ENCODE measurements at places on chromosomes 16 and 17. TPM values are rescaled to one million over a fixed set of nuclear protein-coding genes. Genes with fewer than 3 reads are reported as not detected.

Gene UBALD2
- 22.7 TPM for total RNA-seq

Gene PITPNM3
- total RNA-seq = 0.57 TPM

Gene SHMT1
- 2.3 TPM for total RNA-seq

Gene ZBTB4
- 69.4 TPM for total RNA-seq

Gene BPTF
- total RNA-seq = 72.9 TPM

Gene CMTM2
- 1.3 TPM for total RNA-seq

Gene TP53TG3B
- total RNA-seq = not detected

Gene LPO
- not detected for total RNA-seq

Gene TLCD3B
- not detected for total RNA-seq

DNA sequence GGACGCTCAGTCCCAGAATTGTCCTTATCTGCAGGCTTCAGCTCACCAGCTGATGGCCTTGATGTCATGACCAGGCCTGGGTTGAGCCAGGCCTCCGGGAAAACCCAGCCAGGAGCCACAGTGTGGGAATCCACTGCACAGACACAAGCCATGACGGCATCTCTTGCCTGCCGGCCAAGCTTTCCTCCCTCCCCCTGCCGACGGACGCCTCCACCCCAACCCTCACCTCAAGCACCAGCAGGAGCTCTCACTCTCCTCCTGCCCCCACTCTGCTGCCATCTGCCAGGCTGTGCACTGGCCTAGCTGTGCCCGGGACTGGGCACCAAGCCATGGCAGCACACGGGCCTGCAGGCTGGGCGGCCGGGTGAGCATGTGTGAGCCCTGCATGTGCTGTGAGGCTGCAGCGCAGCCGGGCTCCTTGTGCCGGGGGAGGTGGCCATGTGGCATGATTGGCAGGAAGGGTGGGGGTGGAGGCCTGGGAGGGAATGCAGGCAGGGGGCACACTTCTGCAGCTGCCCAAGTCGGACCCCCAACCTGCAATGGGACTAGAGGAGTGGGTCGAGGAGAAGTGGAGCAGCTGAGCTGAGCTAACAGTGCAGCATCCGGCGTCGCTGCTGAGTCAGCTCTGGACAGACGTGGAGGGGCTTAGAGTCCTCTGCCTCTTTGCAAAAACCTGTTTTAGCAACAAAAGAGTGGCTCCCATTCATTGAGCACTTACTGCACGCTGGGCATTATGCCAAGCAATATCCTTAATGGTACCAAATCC lies 268.5 kb downstream of the CBLN1 start:
- peak; percentile 90 for DNase-seq

DNA sequence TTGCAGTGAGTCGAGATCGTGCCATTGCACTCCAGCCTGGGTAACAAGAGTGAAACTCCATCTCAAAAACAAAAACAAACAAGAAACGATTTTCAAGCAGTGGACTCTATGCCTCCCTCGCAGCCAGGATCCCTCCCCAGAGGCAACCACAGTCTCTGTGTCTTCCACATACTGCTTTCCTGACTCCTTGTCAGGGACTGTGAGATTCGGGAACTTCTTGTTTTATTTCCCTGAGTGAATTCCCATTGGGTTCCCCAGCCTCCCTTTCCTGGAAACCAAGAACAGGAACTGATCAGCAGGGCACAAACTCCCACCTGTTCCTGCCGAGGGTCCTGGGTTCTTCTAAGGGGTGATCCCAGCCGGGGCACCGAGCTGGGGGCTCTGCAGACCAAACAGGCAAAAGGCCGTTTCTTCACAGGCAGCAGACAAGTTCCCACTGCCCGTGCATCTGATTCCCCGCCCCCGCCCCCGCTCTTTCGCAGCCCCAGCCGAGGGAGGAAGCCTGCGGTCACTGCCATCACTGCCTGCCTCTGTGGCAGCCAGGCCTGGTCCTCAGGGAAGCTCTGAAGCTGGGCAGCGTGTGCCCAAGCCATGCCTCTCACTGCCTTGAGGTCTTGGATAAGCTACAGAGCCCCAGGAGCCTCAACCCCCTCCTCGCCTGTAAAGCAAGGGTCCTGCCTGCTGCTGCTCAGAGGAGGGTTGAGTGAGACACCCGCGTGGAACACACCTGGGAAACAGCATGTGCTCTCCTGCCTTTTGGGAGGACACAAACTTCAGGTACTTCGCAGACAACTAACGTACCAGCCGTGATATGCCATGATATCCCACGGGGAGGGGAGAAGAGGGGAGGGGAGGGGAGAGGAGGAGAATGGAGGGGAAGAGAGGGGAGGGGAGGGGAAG lies 5.5 kb upstream of the PIEZO1 start:
- peak; percentile 90 for DNase-seq

DNA sequence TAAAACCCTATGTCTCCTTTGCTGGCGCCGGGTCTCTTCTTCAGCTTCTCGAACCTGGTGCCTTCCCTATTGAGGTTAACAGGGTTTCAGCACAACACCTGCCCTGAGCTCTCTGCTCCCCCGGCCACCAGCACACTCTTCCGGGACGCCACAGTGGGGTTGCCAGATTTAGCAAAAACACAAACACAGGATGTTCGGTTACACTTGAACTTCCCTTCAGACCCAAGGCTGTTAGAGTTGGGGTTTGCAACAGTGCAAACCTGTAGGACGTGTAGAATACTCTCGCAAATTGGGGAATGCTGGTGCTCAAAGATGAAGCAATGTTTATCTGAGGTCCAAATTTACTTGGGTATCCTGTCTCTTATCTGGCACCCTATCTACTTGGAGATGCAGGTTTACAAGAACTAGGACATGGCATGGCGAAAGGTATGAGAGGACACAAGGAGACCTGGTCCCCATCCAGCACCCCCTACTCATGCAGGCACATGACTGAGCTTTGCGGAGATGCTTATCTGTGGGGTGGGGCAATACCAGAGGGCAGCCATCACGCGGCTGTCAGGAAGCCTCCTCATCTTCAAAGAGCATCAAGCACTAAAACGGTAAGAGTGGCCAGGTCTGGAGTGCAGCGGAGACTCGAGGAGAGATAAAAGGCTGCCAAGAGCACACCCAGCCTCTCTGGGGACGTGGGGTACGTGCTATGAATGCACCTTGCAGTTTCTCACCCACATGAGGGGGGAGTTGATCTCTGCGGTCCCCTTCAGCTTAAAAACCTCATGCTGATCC lies 52.8 kb downstream of the SDK2 start:
- no peak for DNase-seq

DNA sequence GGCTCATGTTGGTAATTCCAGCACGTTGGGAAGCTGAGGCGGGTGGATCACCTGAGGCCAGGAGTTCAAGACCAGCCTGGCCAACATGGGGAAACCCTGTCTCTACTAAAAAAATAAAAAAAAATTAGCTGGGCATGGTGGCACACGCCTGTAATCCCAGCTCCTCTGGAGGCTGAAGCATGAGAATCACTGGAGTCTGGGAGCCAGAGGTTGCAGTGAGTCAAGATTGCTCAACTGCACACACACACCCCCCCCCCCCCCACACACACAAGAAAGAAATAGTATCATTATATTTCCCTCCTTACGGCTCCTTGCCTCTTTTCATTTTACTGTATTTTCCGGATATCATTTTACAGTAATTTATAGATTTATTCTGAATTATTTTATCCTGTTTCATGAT lies 963.1 kb upstream of the GOT2 start:
- no peak for DNase-seq

DNA sequence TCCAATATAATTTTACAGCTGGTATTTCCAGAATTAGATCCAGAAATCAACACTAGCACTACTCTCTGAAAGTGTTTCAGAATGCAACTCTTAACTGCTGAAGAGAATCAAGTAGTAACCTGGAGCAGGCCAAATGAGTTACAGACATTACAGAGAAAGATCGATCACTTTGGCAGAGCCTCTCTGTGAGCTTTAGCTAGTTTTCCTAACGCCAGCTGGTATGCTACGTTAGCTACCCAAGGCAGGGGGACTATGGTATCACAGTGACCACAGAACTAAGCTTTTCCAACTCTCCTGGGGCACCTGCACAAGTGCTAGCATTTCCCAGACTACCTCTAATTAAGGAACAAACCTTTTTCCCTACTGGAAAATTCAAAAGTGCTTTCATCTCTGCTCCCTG lies 30.4 kb downstream of the TRAF4 start:
- DNase-seq = no peak

DNA sequence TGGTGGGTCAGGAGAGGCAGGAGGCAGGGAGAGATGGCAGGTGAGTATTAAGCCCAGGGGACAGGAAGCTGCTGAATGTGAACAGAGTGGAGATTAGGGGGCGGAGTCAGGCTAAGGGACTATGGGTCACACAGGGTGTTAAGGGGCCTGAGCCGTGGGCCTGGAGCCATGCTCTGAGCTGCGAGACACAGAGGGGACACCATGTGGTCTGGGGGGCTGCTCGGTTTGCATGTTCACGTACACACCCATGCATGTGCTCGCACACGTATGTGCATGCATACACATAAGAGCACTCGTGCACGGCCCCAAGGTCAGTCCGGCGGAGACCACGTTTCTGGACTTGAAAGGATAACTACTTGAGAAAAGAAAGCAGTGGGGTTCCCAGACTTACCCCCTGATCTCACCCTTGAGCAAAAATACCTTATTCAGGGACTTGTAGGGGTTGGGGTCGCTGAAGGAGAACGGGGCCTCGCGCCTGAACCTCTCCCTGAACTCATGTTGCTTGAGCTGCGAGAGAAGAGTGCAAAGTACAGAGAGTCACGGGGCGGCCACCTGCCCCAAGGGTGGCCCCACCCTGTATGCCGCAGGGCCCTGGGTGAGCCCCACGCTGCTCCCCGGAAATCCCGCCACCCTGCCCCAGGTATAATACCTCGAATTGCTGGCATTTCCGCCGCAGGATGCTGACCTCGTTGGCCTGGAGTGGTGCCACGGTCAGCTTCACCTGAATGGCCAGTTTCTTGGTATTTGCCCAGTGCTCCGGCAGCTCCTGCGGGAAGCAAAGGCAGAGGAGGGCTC lies 50.8 kb downstream of the DNAH17 start:
- no peak for DNase-seq

- no peak for DNase-seq
Observed at GRCh38 chr16:78425891-78426510, 326.5 kb downstream of the WWOX start.

GRCh38 chr16:72221630-72222024 lies 49.7 kb upstream of the PMFBP1 start:
- no peak for DNase-seq

- DNase-seq = no peak
Observed at GRCh38 chr17:73156887-73157520, 7.8 kb upstream of the SSTR2 start.

- no peak for DNase-seq
Observed at GRCh38 chr16:68296693-68297092, 14.1 kb downstream of the SLC7A6OS start.

- no peak for DNase-seq
Observed at GRCh38 chr17:9009096-9009495, 12.2 kb upstream of the NTN1 start.

- DNase-seq = no peak
Observed at GRCh38 chr17:42378959-42379594, 9.2 kb downstream of the STAT3 start.

DNA sequence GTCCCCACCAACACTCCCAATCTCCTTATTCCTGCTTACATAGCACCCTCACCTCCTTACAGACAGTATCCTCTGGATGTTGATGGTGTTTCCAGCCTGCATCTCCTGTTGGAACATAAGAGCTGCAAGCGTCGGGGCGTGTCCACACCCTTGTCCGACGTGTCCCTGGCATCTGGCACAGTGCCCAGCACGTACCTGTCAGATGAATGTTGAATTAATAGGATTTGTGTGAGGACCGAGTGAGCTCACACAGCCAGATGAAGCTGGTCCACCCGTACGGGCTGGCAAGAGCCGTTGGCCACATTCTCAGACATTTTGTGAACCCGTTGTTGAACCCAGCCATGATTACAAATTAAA lies 12.2 kb upstream of the CBX4 start:
- no peak for DNase-seq

DNA sequence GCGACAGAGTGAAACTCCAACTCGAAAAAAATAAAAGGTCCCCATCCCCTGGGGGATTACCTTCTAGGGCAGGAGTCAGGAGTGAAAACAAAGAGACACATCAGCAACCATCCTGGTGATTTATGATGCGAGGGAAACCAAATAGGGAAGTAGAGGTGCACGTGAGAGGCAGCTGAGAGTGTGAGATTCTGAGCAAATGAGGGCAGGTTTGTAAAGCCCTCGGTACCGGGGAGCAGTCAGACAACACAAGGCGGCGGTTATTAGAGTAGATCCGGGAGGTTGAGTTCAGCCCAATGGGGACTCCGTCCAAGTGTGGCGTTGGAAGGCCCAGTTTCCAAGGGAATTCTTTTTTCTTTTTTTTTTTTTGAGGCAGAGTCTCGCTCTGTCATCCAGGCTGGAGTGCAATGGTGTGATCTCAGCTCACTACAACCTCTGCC lies 7.4 kb upstream of the ARMC7 start:
- no peak for DNase-seq

GRCh38 chr17:79617740-79618382 lies 7.0 kb upstream of the RBFOX3 start:
- no peak for DNase-seq

DNA sequence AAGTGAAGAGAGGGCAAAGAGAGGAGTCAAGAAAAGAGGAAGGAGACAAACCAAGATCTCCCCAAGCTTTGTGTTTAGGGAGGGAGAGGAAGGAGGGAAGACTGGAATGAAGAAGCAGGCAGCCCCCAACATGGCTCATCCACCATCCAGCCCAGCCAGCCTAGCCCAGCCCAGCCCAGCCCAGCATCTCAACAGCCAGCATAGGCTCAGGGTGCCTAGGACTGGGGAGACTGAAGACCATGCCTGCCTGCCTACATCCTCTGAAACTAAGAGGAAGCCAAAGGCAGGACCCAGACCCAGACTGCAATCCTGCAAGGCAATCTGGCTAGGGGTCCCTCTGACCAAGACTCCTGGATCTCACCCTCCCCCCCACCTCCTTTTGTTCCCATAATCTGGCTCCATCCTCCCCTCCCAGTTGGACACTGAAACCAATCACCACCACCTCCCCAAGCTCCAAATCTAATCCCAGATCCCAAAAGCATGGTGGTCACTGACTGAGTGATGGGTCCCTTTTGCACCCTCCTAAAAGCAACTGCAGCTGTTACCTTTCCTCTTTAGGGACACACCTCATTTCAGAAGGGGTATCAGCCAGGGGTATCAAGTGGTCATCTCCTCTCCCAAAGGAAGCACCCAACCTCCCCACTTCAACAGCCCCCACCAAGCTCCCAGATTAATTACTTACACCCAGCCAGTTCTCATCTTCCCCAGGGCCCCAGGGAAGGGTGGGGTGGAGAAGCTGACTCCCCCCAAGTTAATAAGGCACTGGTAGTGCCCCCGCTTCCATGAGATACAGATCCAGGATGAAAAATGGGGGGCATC lies 1.2 kb downstream of the HDAC5 start:
- DNase-seq = no peak

- DNase-seq = no peak
Observed at GRCh38 chr17:47935961-47936360, 5.4 kb upstream of the PNPO start.
